ENCODE measurements at places on chromosomes 1 and 21.
A peak's percentile ranks its signal among the peaks of the same experiment; 100 is the strongest.

GRCh38 chr1:117556341-117556740 lies 49.5 kb upstream of the TENT5C start:
- no peak overlapping the region for H3K27ac ChIP-seq
- no peak overlapping the region for H3K4me3 ChIP-seq
- no peaks in the 10 kb centered on the region for H3K4me1 ChIP-seq
- DNase-seq = no peak
- H3K27me3 ChIP-seq = peaks cover 2% of the 10 kb centered on the region
- H3K36me3 ChIP-seq = peaks cover 11% of the 10 kb centered on the region

DNA sequence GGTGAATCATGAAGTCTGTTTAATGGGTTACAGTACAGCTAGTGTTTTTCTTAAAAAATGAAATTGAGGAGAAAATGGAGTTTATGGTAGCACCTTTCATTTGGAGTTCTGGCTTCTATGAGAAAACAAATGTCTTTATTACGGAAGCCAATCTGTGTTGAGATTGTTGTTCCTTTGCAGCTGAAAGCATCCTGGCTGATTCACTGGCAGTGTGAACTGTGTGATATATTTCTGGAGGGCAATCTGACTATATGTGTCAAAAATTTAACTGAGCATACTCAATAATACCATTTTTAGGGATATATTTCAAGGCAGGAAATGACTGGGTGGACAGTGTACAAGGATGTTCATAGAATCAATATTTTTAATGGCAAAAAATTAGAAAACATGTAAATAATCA lies 46.6 kb upstream of the LYST start:
- no peak for DNase-seq
- no peaks in the 10 kb centered on the region for H3K36me3 ChIP-seq
- H3K27me3 ChIP-seq = no peaks in the 10 kb centered on the region

DNA sequence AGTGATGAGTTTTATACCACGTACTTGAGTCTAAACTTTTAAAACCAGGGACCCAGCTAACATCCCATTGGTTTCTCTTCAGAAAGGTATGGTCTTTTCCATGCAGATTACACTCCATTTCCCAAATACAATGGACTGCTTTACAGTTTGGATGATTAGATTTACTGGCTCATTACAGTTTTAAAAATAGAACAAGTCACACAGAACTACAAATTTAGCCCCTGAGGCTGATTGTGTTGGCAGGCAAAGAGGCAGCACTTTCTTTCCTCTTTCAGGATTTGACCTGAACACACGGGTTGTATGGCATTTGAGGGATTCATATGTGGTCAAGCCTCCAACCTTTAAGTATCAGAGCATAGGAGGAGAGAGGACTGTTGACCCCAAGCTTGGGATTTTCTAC lies 21.8 kb upstream of the VTCN1 start:
- no peak overlapping the region for H3K4me3 ChIP-seq
- H3K27ac ChIP-seq = no peak overlapping the region
- H3K4me1 ChIP-seq = peaks cover 3% of the 10 kb centered on the region
- DNase-seq = no peak
- H3K36me3 ChIP-seq = no peaks in the 10 kb centered on the region

DNA sequence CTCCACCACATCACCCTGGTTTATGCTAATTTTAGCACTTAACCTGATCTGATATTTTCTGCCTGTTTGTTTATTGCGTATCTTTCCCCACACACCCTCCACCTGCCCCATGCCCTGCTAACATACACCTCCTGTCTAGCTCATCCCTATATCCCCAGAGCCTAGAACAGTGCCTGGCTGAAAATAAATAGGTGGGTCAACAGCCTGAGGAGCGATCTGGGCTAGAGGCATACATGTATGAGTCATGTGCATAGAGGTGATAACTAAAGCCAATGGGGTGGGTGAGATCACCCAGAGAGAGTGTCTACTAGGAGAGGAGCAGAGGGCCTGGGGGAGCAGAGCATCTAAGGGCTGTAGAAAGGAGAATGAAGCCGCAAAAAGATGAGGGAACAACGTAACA lies 2.7 kb downstream of the HTR1D start:
- no peak for DNase-seq
- peaks cover 12% of the 10 kb centered on the region for H3K4me1 ChIP-seq
- H3K27ac ChIP-seq = peak overlapping the region; percentile 66
- peak overlapping the region; percentile 3 for H3K4me3 ChIP-seq
- H3K36me3 ChIP-seq = no peaks in the 10 kb centered on the region

DNA sequence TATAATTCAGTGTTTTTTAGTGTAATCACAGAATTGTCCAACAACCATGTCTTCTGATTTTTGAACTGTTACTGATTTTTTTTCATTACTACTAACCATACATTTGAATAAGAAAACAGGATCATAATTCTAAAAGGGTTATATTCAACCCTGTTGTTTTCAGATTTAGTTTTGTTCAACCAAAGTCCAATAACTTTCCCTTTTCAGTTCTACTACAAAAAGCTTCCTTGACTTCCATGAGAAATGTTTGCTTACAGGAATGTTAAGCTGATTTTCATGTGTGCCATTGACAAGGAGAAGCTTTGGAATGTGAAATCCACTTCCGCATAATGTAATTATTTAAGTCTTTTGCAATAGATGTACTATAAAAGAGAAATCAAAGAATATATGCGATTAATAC lies 72.0 kb upstream of the ZNF326 start:
- no peak overlapping the region for H3K4me3 ChIP-seq
- H3K4me1 ChIP-seq = peaks cover 17% of the 10 kb centered on the region
- no peaks in the 10 kb centered on the region for H3K27me3 ChIP-seq
- DNase-seq = no peak
- H3K27ac ChIP-seq = no peak overlapping the region
- H3K36me3 ChIP-seq = peaks cover 33% of the 10 kb centered on the region

DNA sequence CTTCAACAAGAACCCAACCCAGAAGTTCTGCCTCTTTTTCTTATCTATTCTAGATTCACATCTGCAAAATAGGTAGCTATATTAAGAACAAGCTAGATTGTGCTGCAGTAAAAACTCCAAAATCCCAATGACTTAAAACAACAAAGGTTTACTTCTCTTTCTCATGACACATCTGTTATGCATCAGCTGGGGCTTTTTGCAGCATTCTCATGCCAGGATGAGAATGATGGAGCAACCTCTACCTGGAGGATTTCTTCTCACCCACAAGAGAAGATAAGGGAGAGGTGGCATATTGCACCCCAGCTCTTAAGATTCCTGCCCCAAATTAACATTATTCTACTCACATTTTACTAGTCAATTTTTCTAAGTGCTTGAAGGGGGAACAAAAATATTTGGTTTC lies 152.3 kb upstream of the SPAG17 start:
- peaks cover 2% of the 10 kb centered on the region for H3K4me1 ChIP-seq
- no peak overlapping the region for H3K4me3 ChIP-seq
- no peaks in the 10 kb centered on the region for H3K36me3 ChIP-seq
- no peak for DNase-seq
- no peaks in the 10 kb centered on the region for H3K27me3 ChIP-seq
- no peak overlapping the region for H3K27ac ChIP-seq

- H3K36me3 ChIP-seq = peaks cover 29% of the 10 kb centered on the region
- H3K4me1 ChIP-seq = peaks cover 58% of the 10 kb centered on the region
- H3K27me3 ChIP-seq = no peaks in the 10 kb centered on the region
- H3K4me3 ChIP-seq = peak overlapping the region; percentile 90
These were observed 5.7 kb downstream of the GFI1 start for GRCh38 chr1:92480813-92481598.

- H3K27me3 ChIP-seq = peaks cover 2% of the 10 kb centered on the region
- H3K27ac ChIP-seq = no peak overlapping the region
- no peak overlapping the region for H3K4me3 ChIP-seq
- H3K36me3 ChIP-seq = peaks cover 2% of the 10 kb centered on the region
- H3K4me1 ChIP-seq = no peaks in the 10 kb centered on the region
These were observed 484.2 kb downstream of the SIPA1L2 start for GRCh38 chr1:232145768-232146167.

All from naive thymus-derived CD8-positive, alpha-beta T cell (primary cell).